Fibroblast of skin of right biceps (primary cell): ENCODE measurements at places on chromosomes 2 and 18.

DNA sequence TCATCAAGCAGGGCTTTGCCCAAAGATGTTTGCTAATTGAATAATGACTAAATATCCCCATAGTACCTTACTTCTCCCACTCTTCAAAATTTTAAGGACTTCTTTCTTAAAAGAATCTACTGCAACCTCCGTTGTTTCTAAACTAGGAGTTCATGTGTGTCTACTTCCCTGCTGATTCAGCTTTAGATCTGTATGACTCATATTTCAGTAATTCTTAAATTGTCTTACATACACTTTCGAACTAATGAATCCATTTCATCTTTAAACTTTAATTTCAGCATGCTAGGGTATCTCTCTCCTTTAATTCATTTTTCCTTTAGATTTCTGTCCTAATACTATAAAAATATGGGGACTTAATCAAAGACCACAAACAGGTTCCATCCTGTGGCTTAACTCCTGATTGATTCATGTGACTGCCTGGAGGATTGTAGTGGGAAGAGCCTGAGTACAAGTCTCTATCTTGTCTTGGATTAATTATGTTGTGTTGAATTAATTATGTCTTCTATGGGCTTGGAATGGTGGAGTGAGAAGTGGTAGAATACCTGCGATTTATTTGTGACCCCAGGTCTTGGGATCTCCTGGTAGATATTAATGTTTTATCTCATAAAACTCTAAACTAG, 24.9 kb upstream of the COL5A2 start:
- DNase-seq: peak; percentile 73

DNA sequence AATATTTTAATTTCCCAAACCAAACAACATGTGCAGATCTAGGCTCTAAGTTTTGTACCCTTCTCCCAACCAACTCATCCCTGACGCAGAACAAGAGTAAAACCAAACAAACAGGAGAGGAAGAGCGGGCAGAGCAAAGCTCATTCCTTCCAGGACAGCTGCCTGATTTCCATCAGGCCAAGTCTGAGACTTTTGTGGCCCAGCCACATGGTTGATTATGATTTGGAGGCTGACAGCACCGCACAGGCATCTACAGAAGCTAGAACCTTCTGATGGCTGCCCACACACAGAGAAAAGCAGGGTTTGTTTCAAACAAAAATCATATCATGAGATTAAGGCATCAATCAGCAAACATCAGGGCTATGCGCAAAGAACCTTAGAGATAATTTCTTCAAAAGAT, 262.6 kb downstream of the TNS1 start:
- DNase-seq: no peak

GRCh38 chr2:17804358-17804757, 11.9 kb upstream of the MSGN1 start:
- DNase-seq: no peak

DNA sequence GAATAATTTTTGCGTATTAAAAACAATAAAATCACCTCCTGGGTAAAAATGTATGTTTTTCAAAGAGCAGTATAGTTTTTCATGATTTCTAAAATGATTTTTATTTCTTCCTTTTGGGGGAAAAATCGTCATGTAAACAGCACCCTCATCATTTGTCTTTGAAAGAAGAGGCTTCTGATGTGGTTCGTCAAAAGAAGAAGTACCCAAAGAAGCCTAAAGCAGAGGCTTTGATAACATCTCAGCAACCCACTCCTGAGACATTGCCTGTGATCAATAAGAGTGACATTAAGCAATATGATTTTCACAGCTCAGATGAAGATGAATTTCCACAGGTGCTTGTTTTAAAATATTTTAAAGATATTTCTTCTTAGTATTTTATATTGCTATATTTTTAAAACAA, 110.2 kb upstream of the KIF5C start:
- no peak for DNase-seq

- no peak for DNase-seq
These were observed 53.3 kb upstream of the B3GNT7 start for GRCh38 chr2:231342061-231342711.

DNA sequence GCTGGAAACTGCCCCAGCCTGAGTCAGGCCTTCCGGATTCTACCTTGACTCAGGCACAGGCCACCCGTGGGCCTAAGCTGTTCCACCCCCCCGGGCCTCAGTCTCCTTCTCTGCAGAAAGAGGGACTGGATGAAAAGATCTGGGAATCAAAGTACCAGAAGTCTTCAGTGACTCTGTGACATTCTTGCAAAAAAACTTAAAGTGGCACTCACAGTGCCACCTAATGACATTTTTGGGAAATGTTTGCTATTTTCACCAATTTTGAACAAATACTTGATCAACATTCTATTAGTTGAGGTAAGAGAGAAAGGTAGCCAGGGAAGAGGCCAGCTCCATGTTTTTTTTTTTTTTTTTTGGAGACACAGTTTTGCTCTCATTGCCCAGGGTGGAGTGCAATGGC, 48.3 kb upstream of the ACAA2 start:
- DNase-seq: no peak

GRCh38 chr18:63286926-63287325, 32.6 kb downstream of the BCL2 start:
- no peak for DNase-seq

DNA sequence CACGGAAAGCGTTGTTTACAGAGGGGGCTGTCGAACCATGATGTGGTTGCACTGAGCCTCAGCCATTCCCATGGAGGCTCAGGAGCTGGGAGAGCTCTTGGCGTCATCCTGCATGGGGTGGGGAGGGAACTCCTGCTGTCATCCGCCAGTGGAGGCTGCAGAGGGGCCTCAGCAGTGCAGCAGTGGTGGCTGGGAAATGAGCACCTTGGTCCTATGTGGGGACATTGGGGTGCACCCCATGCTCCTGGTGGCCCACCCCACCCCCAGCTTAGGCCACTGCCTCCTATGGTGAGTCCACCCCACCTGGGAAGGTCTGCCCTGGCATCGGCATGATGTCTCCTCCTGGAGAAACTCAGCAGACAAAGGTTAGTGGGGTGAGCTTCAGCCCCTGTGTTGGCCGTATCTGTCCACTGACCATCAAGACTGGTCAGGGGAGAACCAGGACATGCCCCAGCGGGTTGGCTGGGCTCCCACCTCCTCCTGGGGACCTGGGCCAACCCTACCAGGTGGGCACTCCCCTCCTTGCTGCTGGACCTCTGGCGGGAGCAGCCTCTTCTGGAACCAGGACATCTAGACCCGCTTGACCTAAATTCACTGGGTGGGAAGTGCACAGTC, 67.8 kb upstream of the HDAC4 start:
- no peak for DNase-seq

GRCh38 chr2:61177727-61178549, 15.9 kb downstream of the C2orf74 start:
- peak; percentile 24 for DNase-seq

DNA sequence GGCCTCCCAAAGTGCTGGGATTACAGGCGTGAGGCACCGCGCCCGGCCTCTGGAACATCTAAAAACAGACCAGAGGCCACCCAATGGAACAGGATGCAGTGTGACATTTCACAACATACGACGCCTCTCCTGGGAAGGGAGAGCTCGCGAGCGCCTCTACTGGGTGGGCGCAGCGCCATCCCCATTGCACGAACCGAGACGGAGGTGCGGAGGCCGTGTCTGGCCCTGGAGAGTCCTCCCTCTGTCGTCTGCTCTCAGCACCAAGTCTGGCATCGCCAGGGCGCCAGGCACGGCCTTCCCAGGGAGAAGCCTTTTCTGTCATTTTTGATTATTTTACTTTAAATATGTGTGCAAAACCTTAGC, 9.4 kb upstream of the GBX2 start:
- peak; percentile 70 for DNase-seq

DNA sequence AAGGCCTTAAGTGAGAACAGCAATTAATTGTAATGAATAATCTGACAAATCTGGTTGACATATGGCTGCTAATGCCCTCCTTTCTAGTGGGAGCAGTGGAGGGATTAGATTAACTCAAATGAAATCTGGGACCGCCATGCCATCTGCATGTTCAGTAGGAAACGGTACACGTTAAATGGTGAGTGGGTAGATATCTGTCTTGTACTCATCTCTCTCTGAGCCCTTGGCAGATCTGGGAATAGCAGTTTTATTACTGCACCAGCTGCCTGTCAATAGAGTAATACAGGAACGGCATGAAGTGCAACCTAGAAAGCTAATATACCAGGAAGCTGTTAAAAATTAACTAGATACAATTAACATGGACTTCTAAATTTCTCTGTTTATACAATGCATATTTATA, 258.8 kb downstream of the GPD2 start:
- no peak for DNase-seq

DNA sequence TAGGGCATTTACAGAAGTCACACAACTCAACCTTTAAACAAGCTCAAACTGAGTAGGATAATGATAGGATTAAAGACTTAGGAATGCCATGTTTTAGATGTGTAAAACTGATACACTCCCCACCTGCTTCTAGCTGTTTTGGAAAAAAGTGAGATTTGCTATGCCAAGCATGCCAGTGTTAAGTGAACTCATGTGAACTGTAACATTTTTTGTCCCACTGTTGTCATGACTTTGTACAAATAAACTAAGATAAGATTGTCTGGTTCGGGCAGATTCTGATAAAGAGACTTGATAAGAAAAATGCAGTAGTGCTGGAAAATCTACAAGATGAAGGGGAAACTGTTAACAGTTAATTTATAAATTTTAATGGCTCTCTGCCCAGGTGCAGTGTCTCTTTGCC, 66.5 kb downstream of the GLS start:
- peak; percentile 38 for DNase-seq

- peak; percentile 73 for DNase-seq
These were observed 150.6 kb downstream of the RIF1 start for GRCh38 chr2:151560289-151560688.

DNA sequence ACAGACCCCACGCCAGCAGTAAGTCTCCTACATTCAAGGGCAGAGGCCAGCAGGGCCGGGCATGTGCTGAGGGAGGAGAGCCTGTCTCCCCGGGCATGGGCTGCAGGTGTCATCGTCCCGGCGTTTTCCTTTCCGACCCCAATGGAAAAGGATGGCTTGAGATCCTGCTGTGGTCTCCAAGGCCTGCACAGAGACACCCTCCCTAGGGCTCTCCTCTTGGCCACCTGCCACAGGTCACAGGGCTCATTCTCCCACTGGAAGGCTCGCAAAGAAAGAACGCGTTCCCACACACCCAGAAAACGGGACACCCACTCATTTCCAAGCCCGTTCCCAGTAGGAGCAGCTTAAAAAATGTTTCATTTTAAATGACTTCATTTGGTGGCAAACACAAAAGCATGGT, 41.0 kb downstream of the DIPK1C start:
- no peak for DNase-seq

GRCh38 chr18:79397247-79397829, 1.6 kb downstream of the NFATC1 start:
- DNase-seq: no peak

DNA sequence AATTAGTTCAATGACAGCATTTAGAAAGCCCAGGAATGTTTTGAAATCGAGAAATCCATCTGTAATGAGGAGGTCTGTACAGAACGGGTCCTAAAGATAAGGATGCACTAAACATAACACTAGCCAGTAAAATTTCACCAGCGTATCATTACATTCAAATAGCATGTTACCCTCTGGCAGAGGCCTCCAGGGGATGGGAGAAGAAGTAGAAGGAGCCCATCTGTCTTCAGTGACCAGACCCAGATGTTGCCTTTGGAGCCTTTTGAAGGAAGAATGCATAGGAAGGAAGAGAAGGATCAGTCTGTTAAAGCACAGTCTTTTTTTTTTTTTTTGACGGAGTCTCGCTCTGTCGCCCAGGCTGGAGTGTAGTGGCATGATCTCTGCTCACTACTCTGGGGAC, 86.1 kb upstream of the BCL2L11 start:
- no peak for DNase-seq

DNA sequence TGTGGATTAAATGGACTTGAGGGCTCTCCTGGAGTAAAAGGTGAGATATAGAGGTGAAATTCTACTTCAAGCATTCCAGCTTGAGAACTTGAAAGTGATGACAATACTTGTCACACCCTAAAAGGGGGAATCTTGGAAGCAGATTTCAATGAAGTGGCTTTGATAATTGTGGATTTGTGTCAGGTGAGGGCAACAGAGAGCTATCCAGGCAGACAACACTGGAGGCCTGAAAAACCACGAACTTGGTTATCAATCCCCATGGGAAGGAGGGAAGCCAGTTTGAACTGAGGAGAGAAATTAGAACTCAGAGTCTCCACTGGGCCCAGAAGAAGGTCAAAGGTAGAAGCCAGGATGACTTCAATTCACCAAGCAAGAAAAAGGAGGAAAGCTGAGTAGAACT, 263.9 kb downstream of the FIGN start:
- DNase-seq: peak; percentile 36

- peak; percentile 97 for DNase-seq
These were observed at the start of gene CDH2 for GRCh38 chr18:28176948-28177827. Gene CDH2 (minus strand): TSS chr18:28177130. CDS start chr18:28177022, 108 bp downstream.

DNA sequence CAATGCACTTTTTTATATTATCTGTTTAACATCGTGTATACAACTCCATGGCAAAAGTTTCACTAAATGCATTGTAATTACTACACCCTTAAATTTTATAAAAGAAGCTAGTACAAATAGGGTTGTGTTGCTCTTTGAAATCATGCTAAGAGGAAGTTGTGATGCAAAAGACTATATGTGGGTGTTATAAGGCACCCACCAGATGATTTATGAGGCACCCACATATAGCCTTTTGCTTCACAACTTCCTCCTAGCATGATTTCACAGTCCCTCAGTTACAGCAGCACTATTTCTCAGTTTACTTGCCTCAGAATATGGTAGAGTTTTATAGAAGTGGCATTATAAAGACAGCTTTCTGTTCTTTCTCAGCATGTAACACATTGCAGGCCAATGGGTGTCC, 277.3 kb upstream of the DOK6 start:
- DNase-seq: no peak

- DNase-seq: no peak
These were observed 85.4 kb upstream of the LINC00305 start for GRCh38 chr18:64234321-64234720.

- DNase-seq: peak; percentile 24
These were observed 67.3 kb downstream of the SNORC start for GRCh38 chr2:232937278-232937906.
